Cerebellar cortex (tissue), 1 donor: ENCODE measurements at places on chromosomes 2 and 18.

- peak; percentile 37 for DNase-seq
These were observed 760 bp upstream of the CNOT11 start for GRCh38 chr2:101251844-101252407.

GRCh38 chr18:35571138-35571537 lies 10.4 kb upstream of the GALNT1 start:
- no peak for DNase-seq

GRCh38 chr18:69480460-69480859 lies 79.8 kb downstream of the DOK6 start:
- DNase-seq: no peak

DNA sequence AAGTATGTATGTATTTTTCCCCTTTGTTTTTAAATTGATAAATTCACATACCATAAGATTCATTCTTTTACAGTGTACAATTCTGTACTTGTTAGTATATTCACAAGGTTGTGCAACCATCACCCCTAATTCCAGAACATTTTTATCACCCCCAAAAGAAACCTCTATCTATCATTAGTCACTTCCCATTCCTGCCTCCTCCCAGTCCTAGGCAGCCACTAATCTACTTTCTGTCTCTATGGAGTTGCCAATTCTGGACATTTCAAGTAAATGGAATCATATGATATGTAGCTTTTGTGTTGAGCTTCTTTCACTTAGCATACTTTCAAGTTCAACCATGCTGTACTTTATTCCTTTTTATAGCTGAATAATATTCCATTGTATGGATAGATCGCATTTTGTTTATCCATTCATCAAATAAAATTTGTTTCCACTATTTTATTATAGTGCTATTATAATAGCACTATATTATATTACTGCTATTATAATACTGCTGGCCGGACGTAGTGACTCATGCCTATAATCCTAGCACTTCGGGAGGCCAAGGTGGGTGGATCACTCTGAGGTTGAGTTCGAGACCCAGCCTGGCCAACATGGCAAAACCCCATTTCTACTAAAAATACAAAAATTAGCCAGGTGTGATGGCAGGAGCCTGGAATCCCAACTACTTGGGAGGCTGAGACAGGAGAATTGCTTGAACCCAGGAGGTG lies 10.9 kb downstream of the STARD7 start:
- no peak for DNase-seq

DNA sequence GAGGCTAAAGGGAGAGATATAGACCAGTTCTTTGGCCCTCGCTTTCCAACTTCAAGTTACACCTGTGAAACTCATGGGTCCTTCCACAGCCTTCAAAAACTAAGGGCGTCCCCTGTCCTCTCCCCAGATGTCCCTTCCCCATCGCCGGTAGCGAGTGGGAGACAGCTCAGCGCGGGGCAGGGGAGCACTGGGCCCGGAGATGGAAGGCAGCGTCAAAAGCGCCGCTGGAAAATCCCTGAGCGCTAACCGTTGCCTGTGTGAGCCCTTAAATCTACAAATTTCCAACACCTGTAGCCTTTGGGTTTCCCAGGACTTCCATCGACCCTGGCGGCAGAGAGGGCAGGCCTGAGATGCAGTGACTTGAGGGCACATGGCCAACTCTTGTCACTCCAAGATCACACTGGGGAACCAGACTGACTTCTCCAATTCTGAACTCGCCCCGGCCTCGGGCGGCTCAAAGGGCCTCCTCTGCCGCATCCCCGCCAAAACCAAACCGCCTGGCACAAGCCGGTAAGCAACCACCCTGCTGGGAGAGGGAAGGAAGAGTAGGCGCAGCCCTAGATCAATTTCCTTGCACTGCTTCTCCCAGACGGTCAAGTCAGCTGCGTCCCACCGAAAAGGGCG lies 879 bp upstream of the EPAS1 start:
- peak; percentile 8 for DNase-seq

GRCh38 chr2:168033966-168034365 lies 213.4 kb downstream of the STK39 start:
- DNase-seq: no peak
